ENCODE measurements at places on chromosomes 3 and 15.

DNA sequence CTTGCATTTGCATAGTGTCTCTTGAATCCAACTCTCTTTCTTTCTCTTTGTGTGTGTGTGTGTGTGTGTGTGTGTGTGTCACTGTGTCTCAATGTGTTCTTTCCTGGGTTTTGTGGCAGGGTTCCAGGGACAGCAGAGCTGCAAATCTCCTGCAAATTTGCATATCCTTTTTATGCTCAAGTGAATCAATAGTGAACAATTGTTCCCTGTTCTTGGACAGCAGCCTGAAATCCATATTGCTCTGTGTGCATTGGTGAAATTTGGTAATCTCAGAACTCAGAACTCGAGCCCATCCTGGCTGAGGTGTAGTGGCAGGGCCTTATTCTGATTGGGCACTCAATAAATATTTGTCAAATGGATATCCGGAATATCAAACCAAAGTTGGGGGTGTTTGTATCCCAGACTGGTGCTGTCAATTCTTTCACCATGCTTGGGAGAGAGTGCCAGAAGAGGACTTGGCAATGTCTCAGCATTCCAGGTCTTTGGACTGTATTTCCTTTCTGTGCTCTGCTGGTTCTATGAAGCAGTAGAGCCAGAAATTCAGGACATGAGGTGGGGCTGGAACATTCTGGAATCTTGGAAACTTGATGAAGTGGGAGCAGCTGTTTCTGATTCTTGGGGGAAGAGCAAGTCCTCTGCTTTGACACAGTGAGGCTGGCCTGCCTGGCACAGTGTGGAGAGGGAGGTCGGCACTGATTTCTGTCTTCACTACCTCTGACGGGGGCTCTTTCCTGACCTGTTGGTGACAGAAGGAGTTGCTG, 380.6 kb upstream of the C2CD4B start:
- DNase-seq = no peak

- DNase-seq = no peak
These were observed 30.2 kb downstream of the NPTN start for GRCh38 chr15:73602992-73603391.

DNA sequence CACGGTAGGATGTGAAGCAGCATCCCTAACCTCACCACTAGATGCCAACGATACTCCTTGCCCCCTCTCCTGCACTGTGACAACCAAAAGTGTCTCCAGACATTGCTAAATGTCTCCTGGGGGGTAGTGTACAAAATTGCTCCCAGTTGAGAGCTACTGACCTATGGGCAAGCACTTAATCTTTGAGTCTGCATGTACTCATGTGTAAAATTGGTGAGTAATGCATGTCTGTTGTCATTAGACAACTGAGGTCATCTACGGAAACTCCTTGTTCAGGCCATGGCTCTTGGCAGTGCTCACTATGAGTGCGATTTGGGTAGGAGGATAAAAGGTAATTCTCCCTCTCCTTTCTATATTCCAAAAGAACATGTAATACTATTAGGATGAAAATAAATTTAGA, 29.2 kb downstream of the PDHB start:
- no peak for DNase-seq

DNA sequence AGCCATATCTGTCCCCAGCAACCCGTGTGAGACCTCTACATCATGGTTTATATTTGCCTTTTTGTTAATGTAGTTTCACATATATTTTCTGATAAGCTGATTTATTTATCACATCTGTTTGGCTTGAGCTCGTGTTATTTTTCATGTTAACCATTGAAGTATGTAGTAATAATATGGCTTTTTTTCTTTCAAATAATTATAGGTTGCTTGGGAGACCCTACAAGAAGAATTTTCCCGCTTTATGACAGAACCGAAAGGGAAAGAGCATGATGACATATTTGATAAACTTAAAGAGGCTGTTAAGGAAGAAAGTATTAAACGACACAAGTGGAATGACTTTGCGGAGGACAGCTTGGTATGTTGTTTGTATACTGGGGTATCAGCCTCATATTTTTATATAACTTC, 63.9 kb downstream of the OPA1 start:
- DNase-seq = no peak

- DNase-seq = no peak
These were observed 169.2 kb upstream of the STRIT1 start for GRCh38 chr3:155462672-155463071.

DNA sequence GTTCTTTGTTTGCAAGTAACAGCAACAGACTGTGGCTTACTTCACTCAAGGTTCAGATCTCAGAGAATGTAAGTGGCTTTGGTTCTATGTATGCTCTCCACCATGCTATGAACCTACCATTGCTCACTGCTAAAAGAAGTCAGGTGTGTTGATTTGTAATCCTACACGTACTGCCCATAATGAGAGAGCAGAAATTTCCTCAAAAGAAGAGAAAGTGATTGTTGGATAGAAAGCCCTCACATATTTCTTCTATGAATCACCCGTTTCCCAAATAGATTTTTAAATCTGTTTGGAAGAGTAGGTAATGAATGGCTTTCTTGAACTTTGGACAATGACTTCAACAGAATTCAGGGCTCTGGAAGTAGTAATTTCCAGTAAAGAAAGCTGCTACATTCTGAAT, 565.4 kb downstream of the ROBO2 start:
- no peak for DNase-seq

GRCh38 chr3:150391161-150391560, 16.9 kb upstream of the TSC22D2 start:
- DNase-seq = no peak

DNA sequence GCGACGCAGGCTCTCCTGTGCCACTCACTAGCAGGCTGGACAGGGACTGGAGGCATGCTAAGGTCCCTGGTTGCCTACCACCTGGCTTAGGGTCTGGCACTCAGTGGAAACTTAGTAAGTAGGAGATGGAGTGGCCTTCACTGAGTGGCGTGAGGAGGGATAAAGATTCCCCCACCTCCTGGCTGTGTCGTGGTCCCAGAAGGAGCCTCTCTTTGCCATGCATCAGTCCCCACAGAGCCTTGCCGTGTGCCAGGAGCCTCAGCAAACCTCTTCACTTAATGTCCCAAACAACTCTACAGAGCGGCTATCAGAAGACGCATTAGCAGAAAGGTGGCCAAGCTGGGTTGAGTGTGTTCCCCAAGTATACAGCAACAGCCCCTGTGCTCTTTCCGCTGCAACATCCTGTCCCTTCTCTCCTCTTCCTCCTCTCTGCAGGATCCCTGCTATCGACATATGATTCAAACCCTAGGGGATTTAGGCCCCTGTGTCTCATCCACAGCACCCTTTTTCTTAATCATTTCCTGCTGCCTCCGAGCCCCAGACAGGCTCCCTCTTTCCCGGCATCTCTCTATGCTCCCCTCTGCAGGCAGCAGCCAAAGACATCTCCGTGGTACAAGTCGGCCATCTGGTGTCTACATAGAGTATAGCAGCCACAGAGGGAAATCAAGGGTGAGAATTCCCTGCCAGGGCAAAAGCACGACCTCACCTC, 66.7 kb downstream of the SLC6A1 start:
- DNase-seq = peak; percentile 39

- no peak for DNase-seq
These were observed 50.2 kb upstream of the C15orf39 start for GRCh38 chr15:75151214-75152128.

DNA sequence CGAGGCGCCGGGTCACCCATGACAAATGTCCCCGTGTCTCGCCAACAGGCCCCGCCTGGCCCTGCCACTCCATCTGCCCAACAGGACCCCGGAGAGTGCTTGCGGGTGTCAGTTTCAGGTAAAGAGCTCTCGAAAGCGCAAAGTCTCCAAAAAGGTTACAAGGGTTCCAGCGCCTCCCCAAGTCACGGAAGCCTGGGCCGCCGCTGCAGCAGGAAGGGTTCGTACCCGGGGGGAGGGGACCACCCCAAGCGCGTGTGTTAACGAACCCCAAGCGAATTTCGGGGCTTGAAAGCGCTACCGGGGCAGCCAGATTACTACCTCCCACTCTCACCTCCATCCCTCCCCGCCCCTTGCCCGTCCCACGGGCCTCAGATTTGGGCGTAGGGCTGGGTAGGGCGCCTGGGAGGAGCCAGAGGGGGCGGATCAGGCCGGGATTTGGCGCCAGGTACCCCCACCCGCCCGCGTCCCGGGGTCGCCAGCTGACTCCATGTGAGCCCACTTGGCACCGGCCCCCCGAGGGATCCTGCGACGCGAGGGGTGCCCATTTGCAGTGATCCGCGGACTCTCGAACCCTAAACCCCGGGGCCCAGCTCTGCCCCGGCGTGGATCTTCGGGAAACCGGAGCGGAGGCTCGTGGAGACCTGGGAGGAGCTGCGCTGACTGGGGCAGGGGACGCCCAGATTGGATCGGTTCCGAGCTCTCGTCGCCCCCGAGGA, 85.9 kb downstream of the NR2F2 start:
- DNase-seq = no peak

DNA sequence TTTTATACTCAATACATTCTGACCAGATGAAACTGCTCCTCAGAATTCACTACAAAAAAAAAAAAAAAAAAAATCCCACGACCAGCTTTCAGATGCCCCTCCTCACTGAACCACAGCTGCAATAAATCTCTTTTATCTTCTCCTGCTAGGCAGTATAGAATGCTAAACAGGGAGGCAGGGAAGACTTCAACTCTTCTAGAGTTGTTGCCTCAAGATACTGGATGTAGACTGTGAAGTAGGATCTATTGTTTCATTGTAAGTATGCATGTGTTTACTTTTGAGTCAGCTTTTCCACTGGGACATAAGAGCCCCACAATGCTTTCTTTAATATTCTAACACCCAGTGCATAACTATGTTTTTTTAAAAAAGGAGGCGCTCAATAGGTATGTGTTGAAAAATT, 401.4 kb downstream of the TBL1XR1 start:
- no peak for DNase-seq

- no peak for DNase-seq
These were observed 406.1 kb downstream of the VPS13C start for GRCh38 chr15:61654002-61654740.

- no peak for DNase-seq
These were observed 104.8 kb downstream of the PPP2R3A start for GRCh38 chr3:136070334-136070733.

DNA sequence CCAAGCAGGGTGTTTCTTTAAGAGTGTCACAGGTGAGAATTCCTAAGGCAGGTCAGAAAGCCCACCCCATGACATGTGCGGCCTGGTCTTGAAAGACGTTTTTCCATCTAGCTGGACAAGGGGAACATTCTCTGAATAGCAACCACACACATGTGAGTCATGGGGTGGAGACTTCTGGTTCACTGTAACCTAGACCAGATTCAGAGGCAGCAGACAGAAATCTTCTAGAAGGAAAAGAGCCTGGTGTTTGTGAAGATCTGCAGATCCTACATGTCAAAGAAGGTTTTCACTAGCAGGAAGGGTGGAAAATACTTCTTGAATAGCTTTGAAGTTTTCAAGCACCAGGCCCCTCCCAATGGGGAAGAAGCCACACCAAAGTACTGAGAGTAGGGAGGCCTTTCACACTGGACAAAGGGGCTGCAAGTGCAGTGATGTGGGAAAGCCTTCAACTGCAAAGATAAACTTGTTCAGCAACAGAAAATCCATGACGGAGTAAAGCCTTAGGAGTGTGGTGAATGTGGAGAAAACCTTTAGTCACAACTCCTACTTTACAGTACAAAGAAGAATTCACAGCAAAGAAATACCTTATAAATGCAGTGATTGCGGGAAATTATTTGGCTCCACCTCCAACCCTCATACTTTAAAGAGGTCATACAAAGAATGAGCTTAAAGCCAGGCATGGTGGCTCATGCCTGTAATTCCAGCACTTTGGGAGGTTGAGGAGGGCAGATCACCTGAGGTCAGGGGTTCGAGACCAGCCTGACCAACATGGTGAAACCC, 17.6 kb downstream of the ADAM10 start:
- DNase-seq = no peak

DNA sequence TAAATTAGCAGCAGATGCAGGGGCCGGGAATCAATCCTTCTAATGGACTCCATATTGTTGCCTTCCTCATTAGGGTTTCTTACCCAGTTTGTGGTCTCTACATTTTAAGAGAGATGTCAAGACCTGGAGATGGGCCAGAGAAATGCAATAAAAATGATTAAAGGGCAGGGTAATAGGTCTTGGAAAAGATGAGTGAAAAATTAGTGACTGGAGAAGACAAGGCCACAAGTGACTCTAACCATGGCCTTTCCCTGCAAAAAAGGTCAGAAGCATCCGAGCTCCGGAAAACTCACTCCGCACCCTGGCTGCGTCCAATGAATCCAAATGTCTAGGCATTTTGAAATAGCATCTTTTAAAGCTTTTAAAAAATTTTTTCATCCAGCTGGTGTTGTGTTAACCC, 152.8 kb downstream of the ARRDC4 start:
- DNase-seq = no peak

DNA sequence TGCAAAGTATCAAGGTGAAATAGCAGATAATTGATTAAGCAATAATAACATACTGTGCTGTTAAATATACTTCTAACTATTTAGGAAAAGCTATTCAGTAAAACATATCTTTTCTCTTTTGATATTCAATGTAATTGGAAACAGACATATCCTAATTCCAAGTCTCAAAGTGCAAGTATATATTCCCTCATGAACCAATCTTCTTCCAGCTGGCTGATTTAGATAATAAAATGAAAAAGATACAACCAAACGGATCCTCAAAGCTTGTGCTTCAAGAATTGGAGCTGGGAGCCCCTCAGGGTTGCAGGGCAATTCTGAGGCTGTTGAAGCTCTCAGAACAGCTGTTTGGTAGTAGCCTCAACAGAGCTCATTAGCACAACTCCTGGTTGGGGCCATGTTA, 236.6 kb downstream of the ZIC1 start:
- no peak for DNase-seq

GRCh38 chr15:90489944-90490343, 39.8 kb upstream of the CRTC3 start:
- DNase-seq = no peak

DNA sequence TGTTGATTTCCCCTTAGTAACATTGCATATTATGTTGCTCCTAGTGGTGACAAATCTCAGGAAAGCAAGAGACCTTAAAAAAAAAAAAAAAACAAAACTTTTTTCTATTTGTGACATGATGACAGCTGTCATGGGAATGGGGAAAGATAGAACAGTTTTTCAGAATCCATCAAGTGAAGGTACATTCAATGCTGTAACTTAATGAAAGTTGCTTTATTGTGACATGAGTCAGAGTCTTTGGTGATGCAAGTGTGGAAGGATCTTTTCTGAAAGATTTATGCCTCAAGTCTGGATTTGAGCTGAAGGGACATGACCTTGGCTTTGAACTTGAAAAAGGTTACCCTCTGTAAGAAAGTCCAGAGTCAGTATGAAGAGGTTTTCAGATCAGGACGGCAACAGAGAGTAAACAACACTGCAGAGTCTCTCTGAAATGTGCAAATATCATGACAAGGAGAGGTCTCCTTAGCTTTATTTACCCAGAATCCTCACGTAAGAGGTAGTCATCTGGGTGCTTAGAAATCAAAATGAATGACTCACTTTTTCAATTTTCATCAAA, 424.7 kb downstream of the CNTN4 start:
- no peak for DNase-seq

DNA sequence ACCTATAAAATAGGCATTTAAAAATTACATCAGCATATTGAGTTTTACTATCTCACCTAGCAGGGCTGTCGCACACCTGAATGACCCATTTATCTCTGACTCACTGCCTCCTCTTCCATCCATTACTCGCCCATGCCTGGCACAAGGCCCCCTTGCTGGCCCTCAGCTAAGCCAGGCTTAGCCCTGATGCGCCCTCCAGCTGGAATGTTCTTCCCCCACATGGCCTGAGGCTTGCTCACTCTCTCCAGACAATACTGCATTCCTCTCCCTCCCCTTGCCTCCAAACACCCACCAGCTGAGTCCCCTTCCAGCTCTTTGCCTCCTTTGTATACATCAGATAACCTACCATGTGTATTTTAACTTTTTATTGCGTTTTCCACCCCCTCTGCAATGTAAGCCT, 7.2 kb downstream of the SH3BP5 start:
- no peak for DNase-seq

All from smooth muscle cell of the brain vasculature (primary cell).